Sigmoid colon (tissue), 7 donors: ENCODE measurements at places on chromosomes 1 and 21. TPM values are rescaled to one million over a fixed set of nuclear protein-coding genes. Genes with fewer than 3 reads are reported as not detected.

DNA sequence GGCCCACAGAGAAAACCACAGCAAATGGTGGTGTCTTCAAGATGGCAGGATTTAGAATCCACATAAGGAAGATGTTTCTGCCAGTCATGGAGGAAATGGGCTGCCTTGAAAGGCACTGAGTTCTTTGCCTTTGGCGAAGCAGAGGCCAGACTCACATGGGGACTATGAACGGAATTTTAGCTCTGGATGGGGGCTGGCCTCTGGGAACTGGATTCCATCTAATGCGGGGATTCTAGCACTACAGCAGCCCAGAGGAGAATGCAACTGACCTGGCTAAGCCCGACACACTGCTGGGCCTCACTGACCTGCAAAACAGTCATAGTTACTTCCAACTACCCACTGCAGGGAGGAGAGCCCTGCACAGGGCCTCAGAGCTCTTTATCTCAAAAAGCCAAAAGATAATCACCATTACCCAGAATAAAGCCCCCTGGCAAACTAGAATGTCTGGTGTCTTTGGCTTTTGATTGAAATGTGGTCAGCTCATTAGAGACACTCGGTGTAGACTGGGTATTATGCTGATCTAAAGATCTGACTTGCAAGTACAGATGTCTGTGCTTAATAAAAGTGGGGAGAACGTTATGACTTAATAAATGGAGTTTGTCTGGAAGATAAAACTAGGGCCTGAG lies 11.6 kb downstream of the HCRTR1 start:
- no peak for DNase-seq

DNA sequence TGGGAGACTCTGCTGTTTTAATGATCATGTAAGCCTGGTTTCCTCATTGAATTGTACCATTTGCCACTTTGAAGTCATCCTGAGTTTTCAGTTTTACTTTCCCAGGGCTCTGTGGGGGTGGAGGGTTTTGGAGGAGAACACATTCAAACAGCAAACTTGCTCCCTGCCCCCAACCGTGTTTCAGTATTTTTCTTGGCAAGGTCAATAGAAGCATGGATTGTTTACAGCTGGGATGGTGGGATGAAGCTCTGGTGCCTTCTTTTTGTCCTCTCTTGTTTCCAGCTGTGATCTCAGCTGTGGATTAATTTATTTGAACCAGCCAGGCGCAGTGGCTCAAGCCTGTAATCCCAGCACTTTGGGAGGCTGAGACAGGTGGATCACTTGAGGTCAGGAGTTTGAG lies 54.3 kb upstream of the SERBP1 start:
- no peak for DNase-seq

DNA sequence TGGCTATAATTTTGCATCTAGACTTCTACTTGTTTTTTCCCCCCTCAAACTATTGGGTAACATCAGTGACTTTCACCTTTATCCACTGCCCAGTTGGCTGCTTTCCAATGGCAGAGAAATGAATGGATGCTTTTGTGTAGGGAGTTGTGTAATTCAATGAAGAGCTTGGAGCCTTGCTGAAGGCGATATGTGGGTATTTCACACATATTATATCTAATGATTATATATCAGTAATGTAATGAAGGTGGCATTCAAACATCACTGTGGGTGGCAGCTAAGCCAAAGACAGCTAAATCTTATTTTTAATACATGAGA lies 81.2 kb downstream of the TGFB2 start:
- peak; percentile 73 for DNase-seq

DNA sequence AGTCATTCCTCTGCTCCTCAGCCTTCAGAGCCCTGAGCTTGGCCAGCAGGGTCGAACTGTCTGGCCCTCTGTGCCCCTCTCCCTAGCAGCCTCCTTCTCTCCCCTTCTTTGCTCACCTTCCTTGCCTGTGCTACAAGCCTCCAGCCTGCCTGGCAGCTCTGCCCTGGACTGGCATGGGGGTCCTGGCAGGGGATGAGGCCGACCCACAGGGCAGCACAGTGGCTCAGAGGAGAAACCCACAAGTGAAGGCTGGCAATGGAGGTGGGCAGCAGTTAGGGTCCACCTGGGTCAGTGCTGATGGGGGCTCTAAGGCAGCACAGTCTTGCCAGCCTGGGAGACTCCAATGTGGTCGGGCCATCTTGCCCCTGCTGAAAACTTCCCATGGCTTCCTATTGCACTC lies 274.2 kb downstream of the GRIK3 start:
- DNase-seq, result no peak

DNA sequence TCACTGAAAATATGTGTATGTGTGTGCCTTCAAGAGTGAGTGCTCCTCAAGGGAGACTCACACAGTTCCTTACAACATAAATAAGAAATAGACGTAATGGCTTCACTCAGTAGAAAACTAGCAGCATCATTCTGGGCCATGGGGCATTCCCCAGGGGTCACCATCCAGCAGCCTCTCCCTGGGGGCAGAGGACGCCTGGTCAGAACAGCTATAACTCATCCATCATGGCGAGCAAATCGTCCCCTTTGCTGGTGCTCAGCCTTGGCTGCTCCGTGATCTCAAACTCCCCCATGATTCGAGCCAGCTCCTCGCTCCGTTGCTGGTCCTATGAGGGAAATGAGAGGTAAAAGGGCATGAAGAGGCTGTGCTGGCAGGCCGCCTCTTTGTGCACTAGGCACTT lies 20.2 kb upstream of the LSM10 start:
- DNase-seq, result no peak

GRCh38 chr1:168467452-168467851 lies 76.3 kb downstream of the XCL2 start:
- DNase-seq, result no peak

DNA sequence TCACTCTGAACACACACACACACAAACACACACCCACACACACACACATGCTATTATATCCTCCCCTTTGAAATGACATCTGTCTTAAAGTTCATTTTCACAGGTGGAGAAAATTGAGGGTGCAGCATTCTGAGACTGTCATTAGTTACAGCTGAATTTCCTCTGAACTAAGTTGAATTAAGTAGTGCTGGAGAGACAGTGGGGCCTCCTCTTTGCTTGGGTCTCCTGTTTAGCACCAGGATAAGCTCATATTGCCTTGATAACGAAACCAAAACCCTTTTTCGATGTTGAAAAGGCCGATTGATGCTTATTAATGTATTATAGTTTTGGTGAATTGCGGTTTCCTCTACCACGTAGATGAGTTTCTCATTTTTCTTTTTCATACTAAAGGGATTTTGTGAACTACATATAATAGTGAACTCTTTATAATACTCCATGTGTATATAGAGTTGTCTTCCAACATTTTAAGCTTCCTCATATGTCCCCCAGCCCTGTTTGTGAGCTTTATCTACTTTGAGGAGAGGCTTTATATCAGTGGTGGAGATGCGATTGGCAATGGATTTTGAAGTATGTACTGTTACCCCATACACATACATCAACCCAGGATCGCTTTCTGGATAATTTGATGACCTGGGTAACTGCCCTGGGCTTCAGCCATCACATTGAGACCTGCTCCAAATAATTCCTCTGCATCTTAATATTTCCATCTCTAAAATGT lies 17.4 kb downstream of the DYNLT5 start:
- no peak for DNase-seq

- DNase-seq, result peak; percentile 85
Observed at GRCh38 chr1:91830242-91831131, 55.5 kb downstream of the TGFBR3 start.

GRCh38 chr1:238606457-238606856 lies 715.7 kb upstream of the ZP4 start:
- no peak for DNase-seq

- DNase-seq, result no peak
Observed at GRCh38 chr1:51610637-51611036, 6.3 kb upstream of the OSBPL9 start.

DNA sequence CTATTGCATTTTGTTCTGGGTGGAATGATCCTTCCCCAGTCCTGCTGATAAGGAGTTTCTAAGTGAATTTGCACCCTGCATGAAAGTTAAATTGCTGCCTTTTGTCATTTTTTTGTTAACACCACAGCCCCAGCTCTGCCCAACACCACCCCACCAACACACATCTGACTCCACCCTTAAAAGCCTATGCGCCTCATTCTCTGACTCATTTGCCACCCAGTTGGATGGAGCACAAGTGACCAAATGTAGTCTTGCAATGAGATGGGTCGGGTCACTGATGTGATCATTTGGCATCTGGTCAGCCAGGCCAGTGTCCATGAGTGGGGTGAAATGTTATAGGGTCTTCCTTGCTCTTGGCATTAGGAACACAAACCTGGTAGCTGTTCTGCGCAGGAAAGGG lies 256.8 kb downstream of the KAZN start:
- no peak for DNase-seq

DNA sequence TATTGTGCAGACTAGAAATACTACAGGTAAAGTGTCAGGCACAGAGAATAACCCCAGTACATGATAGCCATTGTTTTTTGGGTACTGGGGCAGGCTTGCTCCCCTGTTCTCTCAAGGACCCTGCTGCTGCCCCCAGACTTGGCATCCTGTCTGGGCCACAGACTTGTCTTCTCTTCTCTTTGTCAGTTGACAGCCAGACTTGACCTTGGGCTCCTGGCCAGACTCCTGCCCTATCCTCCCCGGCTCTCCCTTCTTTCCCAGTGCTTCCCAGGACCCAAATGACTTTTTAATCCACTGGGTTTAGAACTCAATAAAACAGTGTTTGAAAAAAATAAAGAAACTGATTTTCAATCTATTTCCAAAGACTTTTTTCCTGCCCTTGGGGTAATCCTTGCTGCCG lies 43.2 kb downstream of the ZSCAN20 start:
- DNase-seq, result no peak

GRCh38 chr1:219422811-219423598 lies 189.9 kb downstream of the ZC3H11B start:
- no peak for DNase-seq

GRCh38 chr1:205632669-205633169 lies 908 bp upstream of the ELK4 start:
- no peak for DNase-seq

- peak; percentile 85 for DNase-seq
Observed at GRCh38 chr1:26993237-26994019, at the start of gene TRNP1. TSS of gene TRNP1 (plus strand) at chr1:26993692. CDS start at chr1:26993787, 95 bp downstream.

Gene RSPH1
- 1.2 TPM for total RNA-seq

Gene PIGR
- not detected for total RNA-seq

Gene LYPLAL1
- 22.4 TPM for total RNA-seq

Gene ABCA4
- total RNA-seq, result 0.16 TPM

Gene IGSF9
- total RNA-seq, result under 0.01 TPM

Gene GPR61
- total RNA-seq, result not detected

Gene ILDR2
- total RNA-seq, result 8.6 TPM

Gene CD34
- total RNA-seq, result 40.3 TPM

Gene HENMT1
- 2.3 TPM for total RNA-seq
